NCI-H1105 (cell line): ENCODE measurements at places on chromosomes 2 and 18.

DNA sequence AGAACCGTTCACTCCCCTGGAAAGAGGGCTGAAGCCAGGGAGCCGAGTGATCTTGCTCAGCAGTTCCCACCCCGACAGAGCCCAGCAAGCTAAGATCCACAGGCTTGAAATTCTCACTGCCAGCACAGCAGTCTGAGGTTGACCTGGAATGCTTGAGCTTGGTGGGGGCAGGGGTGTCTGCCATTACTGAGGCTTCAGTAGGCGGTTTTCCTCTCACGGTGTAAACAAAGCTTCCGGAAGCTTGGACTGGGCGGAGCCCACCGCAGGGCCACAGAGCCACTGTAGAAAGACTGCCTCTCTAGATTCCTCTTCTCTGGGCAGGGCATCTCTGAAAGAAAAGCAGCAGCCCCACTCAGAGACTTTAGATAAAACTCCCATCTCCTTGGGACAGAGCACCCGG, 180.8 kb downstream of the WDR7 start:
- no peak for DNase-seq

DNA sequence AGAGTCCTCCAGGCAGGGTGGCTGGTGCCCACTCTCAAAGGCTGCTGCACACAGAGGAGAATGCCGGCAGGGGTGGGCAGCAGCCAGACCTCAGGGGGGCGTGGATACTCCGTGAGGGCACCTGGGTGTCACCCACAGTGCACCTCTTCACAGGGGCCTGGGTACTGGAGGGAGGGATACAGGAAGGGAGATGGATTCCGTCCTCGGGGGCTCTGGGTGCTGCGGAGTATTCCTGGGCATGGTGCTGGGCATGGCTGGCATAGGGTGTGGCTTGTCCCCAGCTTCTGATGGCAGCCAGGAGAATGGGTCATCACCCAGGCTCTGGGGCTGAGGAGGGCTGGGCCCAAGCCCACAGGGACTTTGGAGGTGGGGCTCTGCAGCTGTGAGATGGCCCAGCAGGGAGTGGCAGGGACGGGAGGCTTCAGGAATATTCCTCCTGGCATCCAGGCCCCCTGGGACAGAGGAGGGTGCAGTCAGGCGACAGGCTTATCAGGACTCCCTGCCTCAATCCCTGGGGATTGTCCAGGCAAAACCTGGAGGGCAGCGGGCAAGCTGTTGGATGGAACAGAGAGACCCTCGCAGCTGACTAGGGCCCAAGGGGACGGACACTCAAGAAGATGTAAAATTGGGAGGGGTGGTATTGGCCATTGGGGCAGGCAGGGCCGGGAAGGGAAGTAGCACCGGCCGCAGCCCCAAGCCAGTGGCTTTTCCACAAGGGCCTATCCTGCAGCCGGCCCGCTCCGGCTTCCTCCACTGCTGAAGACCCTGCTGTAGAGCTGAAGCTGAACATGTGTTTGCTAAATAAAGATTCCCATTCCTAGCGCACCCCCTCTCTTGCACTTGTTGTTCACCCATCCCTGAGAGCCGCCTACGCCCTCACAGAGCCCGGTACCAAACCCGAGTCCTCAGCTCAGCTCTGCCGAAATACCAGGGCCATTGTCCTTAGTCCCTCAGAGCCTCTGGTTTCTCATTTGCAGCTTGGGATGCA, 5.7 kb upstream of the KLHL30 start:
- DNase-seq: no peak

DNA sequence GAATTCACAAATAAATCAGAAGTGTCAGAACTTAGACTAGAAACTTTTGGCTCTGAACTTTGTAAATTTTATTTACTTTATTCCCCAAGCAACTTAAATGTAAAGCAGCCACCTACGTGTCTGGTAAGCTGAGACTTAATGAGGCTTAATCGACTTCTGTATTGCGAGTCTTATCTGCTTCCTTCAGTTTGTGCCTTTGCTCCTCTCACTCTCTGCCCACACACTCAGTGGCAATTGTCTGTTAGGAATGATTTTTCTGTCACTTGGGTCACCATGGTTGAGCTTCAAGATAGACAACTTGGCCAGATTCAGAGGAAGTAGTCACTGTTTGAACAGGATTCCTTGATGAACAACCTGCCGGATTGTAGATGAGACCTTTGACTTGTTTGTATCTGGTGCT, 691.4 kb upstream of the FSHR start:
- no peak for DNase-seq

DNA sequence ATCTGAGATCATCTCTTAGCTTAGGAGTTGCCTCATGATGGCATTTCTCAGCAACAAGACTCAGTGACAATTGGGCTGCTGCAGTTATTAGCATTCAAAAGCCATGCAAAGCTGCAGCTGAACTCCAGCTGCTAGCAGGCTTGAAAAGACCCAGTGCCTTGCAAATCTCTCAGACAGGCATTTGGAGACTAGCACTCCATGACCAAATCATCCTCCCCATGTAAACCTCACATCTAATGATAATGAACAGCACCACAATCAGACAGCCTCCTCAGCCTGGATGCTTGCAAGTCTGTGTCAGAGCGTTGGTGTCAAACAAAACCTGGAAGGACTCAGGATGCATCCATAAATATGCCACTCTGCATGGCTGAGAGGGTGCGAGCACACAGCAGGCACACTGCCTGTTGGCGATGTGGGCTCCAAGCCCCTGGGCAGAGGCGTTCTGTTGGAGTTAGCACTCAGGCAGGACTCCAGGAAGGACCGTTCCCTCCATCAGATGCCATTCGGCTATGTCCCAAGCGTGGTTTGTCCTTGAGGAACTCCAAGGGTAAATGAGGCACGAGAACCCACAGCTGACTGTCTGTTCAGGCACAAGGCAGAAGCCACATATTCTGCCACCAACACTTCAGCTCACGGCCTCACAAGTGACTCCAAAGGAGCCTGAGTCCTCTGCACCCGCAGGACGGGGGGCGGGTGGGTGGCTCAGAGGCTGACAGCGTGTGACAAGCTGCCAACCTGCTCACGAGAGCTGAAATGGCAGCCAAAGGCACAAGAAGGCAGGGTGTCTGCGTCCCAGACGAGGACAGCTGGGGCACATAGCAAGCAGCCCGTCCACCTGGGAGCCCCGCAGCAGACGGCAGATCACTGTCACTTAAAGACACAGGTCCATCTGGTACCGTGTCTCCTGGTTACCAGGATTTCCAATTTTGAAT, 183.8 kb downstream of the MYT1L start:
- DNase-seq: no peak

- no peak for DNase-seq
Measured at GRCh38 chr18:5964996-5965395, 69.7 kb upstream of the TMEM200C start.

DNA sequence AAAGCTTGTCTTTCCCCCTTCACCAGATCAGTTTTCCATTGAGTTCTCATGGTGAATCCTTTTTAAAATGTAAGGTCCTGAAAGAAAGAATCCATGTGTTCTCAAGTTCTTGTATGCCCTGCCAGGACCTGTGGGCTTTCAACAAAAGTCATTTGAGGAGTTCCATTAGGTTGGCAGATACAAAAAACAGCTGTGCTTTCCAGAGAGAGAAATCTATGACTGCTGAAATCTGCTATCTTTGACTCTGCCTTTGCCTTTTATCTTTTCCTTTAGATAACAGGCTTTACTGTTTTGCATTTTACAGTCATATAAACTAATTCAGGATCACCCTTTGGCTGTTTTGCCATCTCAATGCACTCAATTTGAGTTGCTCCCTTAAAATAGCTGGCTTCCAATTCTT, 59.7 kb downstream of the CXCR4 start:
- DNase-seq: no peak

DNA sequence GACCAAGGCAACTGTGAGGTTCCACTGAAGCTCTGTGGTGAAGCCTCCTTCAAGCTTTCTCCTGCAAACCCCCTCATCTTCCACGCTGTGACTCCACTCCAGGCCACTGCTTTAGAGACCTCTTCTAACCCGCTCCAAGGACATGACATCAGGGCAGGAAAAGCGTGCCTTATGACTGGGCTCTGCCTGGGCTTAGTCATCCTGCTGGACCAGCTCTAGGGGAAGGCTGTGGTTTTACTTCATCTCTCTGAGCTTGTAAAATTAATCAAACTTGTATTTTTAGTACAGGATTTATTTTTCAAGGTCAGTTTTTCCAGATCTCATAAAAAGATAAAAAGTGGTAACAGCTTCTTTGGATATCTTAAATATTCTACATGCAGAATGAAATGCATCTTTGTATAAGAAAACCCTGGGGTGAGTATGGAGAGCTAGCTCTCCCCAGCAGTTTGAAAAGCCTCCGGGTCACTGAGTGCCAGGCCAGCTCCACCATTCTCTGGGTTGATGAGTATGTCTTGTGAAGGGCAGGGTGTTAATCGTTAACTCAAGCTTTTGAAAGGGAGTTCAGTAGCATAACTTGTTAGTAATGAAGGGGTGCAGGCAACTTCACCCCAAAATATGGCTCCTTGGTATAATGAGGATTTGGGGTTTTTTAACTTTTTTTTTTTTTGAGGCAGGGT, 33.1 kb upstream of the YPEL5 start:
- DNase-seq: no peak
